ENCODE measurements at places on chromosomes 5 and 9. TPM values are rescaled to one million over a fixed set of nuclear protein-coding genes. Genes with fewer than 3 reads are reported as not detected.

DNA sequence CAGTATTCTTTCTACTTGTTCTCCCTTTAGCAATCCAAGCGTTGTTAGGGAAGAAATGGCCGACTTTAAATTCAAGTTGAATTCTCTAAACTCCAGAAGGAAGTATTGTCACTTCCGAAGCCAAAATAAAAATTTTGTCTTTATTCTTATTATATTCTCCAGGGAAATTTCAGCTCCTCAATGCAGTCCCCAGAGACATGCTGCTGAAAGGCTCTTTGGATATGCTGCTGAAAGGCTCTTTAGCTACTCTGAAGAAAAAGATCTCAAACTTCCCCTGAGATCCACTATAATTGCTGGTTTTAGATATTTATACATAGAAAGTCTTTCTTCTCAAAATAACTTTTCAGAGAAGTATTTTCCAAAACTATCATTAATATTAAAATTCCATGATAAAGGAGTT lies 92.3 kb upstream of the PARP8 start:
- DNase-seq: no peak

GRCh38 chr9:122572456-122572855 lies 10.7 kb downstream of the OR1L8 start:
- DNase-seq: no peak

DNA sequence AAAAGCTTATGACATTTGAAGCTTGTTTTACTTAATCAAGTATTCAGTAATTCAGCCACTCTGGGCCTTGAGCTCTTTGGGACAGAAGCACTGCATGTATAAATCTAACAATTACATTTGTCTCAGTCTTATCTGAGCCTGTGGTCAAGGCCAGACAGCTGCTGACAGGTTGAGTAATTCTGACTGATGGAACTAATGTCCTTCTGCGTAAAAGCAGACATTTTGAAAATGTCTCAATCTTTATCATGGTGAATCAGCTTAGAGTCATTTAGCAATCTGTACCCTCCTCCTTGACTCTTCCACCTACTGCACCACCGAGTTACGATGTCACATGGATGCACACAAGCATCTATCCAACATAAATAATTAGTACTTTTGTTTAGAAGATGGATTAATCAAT lies 400.0 kb downstream of the ARRDC3 start:
- DNase-seq: no peak

DNA sequence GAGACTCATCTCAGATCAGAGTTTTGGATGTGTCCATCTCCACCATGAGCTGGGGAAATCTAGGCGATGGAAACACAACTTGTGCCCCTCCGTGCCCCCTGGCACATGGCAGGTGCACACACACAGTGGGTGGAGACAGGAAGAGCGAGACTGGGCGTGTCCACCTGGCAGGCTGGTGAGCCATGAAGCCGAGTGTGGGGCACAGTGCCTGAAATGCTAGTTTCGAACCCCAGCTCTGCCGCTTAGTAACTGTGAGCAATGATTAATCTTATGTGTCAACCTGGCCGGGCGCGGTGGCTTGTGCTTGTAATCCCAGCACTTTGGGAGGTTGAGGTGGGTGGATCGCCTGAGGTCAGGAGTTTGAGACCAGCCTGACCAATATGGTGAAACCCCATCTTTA lies 80.8 kb upstream of the RNU6ATAC start:
- no peak for DNase-seq

- DNase-seq: no peak
Measured at GRCh38 chr5:58827463-58827862, 244.6 kb downstream of the RAB3C start.

GRCh38 chr9:93276973-93277372 lies 93.0 kb downstream of the WNK2 start:
- DNase-seq: no peak

DNA sequence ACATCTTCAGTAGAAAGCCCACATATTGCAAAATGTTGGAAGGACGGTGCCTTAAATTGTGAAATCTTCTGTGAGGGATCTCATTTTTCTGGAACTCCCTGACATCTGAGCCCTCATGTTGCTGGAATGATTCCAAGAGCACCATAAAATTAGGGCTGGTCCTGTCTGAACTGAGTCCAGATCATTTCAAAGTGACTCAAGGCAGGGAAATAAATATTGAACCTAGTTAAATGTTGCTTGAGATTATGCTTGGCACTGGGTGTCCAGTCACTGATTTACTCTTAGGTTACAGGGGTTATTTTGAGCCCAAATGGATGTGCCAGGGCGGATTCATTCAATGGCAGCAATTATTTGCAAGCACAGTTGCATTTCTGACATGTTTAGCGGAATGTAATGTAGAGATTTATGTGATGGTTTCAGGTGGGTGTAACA lies 437.0 kb downstream of the PIK3R1 start:
- DNase-seq: no peak

PIP5KL1 gene
- total RNA-seq: 0.40 TPM

MYMK gene
- not detected for total RNA-seq

DNA sequence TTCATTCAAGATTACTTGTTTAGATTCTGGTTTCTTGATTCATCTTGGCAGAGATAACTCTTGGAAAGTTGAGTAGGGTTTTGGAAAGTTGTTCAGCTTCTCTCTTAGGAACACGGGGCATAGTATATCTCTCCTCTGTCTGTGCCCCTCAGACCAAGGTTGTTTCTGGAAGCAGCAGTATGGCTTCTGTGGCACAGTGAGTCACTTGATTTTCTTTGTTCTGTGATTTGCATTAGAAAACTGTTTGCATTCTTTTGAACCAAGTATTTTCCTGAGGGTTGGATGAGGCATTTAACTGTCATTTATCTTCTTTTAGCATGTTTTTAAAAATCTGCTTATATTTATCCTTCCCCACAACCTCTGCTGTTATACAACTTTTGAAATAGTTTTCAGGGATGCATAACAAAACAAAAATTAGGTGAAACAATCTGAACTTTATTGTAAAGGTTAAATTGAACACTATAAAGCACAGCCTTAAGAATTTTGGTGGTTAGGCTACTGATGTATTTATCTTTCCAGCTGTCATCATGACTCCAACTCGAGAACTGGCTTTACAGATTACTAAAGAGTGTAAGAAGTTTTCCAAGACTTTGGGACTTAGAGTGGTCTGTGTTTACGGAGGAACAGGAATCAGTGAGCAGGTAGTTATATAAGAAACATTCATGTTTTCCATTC lies 26.5 kb downstream of the DDX46 start:
- no peak for DNase-seq

DNA sequence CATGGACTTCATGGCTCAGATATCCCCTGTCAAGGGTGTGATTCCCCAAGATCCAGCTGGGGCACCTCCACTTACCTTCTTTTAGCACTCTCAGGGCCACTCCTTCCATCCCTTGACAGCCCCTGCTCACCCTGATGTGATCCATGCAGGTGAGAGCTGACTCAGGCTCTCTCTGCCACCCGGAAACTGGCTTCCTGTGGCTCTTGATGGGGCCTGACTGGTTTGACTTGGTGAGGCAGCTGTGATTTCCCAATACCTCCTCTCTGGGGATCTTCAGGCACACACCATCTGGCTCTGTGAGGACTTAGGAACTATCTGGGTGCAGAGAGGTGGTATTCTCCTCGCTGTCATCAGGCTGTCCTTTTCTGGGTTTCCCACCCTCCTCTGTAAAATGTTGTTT lies 7.9 kb upstream of the FAT2 start:
- no peak for DNase-seq

GRCh38 chr5:66171349-66172344 lies 27.5 kb downstream of the SREK1 start:
- DNase-seq: no peak

GRCh38 chr5:55682071-55682470 lies 30.1 kb downstream of the SLC38A9 start:
- DNase-seq: no peak

GRCh38 chr5:31396611-31397295 lies 135.1 kb downstream of the DROSHA start:
- DNase-seq: no peak

- DNase-seq: no peak
Measured at GRCh38 chr9:133656211-133657119, 20.3 kb downstream of the DBH start.

DNA sequence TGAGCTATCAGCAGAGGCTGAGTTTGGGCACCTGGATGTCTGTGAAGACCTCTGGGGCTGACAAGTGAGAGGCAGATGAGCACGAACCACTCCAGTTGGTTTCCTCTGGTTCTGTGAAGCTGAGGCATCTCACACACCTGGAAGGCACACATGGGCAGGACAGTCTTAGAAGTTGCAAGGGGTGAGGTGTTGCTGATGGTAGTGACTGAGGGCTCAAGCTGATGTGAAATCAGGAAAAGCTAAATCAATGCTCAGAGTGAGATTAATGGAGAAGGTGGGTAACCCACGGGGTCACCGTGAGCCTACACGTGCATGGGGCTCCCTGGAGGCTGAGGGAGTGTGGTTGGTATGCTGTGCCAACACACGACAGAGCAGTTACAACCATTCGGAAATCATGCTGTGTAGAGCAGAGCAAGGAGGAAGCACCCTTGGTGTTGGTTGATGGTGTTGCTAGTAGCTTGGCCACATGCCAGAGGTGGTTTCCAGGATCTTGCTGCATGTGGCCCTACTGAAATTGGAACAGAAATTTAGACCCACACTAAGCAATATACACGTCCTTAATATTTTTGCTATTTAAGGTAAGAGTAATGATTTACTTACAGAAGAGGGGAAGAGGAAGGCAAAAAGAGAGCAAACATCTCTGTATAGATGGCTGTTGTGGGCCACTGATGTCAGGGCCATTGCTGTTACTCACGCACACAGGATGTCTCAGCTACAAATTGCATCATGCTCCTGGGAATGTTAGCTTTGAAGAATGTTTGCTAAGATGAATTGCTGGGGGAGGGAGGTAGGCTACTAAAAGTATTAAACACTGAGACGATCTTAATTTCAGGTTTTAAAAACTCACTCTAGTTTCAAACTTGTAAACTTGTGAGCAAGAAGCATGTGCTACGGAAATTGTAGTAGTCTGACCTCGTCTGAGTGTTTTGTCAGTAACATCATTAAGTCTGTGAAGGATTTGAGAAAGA lies 170.5 kb downstream of the ARHGEF28 start:
- no peak for DNase-seq

GRCh38 chr9:115034801-115035200 lies 83.2 kb downstream of the TNC start:
- DNase-seq: no peak

DNA sequence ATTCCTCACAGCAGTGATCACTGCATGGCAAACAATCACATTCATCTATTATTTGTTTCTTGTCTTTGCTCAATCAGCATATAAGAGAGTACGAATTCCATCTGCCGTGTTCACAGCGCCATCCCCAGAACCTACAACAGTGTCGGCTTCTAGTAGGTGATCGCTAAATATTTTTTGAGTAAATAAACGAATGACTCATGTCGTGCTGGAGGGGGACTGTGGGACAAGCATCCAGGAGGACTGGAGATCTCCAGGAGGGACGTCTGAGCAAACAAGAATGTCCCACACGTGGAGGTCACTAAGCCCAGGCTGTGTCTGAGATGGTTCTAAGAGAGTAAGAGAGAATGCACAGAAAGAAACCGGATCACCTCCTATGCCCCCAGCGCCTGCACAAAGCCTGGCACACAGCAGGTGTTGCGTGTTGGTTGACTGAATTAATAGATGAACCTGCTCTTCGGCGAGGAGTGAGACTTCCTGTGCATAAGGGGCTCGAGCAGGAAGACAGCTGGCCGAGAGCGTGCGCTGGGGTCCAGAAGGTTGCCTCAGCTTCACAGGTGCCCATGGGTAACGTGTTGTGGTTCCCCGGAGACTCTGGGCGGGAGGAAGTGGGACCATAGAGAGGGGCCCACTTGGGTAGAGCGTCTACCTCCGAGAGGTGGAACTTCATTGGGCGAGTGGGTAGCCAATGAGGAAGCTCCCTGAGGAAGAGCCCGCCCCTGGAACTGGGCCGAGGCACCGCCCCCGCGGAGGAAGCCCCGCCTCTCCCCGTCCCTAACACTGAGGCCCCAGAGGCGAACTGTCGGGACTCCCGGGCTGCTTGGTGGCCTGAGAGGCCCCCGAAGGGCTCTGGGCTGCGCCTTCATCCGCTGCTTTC lies 193.0 kb downstream of the MELK start:
- no peak for DNase-seq

IL17B gene
- total RNA-seq: not detected

DNA sequence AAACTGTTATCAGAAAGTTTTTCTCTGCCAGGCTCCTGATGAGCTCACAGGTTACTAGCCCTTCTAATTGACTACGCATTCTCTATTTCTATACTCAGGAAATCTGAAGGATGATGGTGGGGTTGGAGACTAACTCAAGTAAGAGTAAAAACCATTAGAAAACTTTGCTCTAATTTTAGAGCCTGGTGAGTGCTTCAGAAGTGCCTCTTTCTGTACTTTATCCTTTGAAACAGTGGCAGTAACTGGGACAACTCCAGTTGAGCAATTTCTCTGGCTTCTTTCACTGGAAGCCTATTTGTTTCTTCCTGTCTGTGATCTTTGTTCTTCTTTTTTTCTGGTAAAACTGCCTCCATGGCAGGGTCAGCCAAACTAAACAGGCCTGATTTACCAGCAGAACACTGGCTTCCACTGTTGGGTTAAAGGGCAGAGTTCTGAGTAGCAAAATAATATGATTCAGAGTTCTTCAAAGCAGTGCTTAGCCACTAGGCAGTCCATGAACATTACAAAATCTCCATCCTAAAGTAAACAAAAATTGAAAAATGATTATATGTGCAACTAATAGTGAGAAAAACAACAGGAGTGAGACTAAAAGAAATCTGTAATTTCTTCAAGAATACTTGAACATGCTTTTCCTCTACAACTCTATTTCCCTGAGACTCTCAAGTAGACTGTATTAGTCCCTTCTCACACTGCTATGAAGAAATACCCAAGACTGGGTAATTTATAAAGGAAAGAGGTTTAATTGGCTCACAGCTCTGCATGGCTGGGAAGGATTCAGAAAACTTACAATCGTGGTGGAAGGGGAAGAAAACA lies 79.8 kb downstream of the MROH2B start:
- DNase-seq: peak; percentile 88

NKD2 gene
- 1.6 TPM for total RNA-seq

SLC9A3 gene
- total RNA-seq: 0.81 TPM

- peak; percentile 96 for DNase-seq
Measured at GRCh38 chr9:128102861-128103588, 24.5 kb downstream of the PTGES2 start.

DNA sequence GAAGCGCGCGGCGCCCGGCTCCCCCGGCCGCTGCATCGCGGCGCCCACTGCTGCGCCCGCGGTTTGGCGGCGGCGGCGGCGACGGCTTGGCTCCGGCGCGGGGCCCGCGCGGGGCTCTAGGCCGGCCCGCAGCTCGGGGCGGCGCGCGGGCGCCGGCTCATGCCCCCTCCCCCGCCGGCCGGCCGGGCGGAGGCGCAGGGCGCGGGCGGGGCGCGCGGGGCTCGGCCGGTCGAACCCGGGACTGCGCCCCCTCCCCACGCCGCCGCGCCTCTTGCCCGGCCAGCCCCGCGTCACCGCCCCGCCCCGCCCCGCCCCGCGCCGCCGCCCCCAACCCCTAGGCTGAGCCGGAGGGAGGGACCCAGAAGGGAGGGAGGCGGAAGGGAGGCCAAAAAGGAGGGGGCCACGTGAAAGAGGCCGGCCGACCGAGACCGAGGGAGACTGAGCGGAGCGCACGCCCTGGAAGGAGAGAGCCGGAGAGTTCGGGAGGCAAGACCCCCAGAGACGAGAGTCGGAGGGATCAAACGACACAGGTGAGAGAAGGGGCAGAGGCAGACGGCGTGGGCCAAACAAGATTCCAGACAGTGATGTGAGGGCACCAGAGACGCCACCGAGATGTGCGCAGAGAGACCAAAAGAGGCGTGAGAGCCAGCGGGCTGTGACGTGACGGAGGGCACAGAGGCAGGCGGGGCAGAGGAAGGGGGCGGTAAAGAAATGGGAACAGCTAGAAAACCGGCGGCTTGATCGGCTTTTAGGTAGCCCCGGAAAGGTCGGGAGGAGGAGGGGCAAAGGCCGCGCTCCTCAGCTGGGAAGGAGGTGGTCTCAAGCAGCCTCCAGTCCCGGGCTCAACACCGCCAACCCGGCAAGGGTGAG lies at the start of gene BARX1:
Gene BARX1 (minus strand): TSS at position 245 of the 870 bp plus-strand sequence. CDS start 209 bp downstream, at position 36.
- no peak for DNase-seq
